CD4-positive, alpha-beta T cell treated with Interleukin-15 for 4 hours (primary cell): ENCODE measurements at places on chromosomes 2 and 18.
A peak's percentile ranks its signal among the peaks of the same experiment; 100 is the strongest.

- DNase-seq: no peak
Observed at GRCh38 chr2:177579486-177580036, 187.0 kb downstream of the AGPS start.

DNA sequence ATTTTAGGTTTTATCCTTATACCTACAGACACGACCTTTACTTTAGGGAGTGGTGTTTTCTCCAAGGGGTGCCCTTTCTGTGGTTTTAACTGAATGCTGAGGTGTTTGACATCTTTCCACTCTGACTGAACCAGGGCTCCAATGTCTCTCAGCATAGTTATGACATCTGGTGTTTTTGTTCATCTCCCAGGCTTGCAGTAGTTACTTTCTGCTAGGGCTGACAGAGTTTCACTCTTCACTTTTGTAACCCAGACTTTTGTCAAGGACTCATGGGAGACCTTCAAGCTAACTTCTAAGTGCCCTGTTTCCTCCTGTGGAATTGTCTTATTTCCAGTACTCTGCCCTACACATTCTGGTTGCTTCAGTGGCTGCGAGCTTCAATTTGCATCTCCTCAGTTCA lies 103.1 kb downstream of the CCDC85A start:
- DNase-seq: no peak

DNA sequence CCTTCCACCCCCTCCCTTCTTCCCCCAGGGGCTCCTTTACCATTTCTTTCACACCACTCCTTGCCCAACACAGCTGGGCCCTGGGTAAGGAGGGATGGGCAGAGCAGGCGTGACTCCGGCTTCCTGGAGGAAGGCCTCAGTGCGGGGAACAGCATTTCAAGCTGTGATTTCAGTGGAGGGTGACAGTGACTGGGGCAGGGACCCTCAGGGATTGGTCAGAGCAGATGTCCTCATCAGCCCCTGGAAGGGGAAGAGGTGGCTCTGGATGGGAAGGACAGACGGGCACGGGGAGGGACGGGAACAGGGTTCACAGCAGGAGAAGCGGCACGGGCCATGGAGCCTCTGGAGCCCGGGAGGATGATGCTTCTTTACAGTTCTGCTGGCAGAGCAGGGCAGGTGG lies 130.8 kb upstream of the TWIST2 start:
- no peak for DNase-seq

GRCh38 chr2:179082697-179083096 lies 32.8 kb upstream of the CCDC141 start:
- no peak for DNase-seq

- DNase-seq: peak; percentile 60
Observed at GRCh38 chr2:72150157-72150860, 2.6 kb upstream of the CYP26B1 start.
